ENCODE measurements at places on chromosomes 1 and 21.

DNA sequence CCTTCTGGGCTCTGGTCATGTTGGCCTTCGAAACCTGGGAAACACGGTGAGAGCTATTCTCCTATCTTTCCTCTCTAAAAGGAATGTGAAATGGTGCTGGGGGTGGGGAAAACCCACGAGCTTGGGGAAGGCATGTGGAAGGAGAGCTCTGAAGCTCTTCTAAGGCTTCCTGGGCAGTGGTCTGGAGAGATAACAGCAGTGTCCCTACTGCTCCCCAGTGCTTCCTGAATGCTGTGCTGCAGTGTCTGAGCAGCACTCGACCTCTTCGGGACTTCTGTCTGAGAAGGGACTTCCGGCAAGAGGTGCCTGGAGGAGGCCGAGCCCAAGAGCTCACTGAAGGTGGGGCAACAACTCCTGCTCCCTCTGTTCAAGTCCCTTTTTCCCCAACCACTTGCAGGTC is 2.8 kb downstream of the USP21 start:
- DNase-seq, result no peak

- DNase-seq, result no peak
Observed at GRCh38 chr1:154533952-154534844, 24.3 kb downstream of the UBE2Q1 start.

- DNase-seq, result no peak
Observed at GRCh38 chr1:22789356-22789994, 78.8 kb downstream of the EPHB2 start.

- DNase-seq, result no peak
Observed at GRCh38 chr21:28580585-28580984, 412.1 kb downstream of the LTN1 start.

GRCh38 chr21:15289896-15290841 is 225.4 kb upstream of the NRIP1 start:
- DNase-seq, result no peak

- DNase-seq, result no peak
Observed at GRCh38 chr1:212587016-212587887, 21.3 kb upstream of the ATF3 start.

- no peak for DNase-seq
Observed at GRCh38 chr1:39003794-39004193, 12.7 kb downstream of the AKIRIN1 start.

DNA sequence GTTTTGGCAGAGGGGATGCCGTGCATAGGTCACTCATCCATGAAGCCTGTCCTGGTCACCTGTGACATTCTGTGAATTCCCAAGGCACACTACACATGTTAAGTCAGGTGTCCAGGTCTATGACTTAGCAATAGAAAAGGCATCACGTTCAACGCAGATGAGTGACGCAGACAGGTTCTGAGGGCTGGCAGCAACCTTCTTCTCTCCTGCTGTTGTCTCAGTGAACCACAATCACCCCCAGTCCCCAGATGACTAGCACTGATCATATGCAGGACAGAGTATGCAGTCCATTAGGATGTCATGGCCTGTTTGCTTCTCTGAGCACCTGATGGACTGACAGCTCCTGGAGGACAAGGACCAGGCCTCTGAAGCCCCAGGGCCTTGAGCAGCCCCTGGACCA is 157.8 kb upstream of the KAZN start:
- no peak for DNase-seq
